ENCODE measurements at places on chromosomes 2 and 18. TPM values are rescaled to one million over a fixed set of nuclear protein-coding genes. Genes with fewer than 3 reads are reported as not detected.

Gene SERPINB12
- total RNA-seq, result not detected

Gene TSHZ1
- 18.6 TPM for total RNA-seq

- no peaks in the 10 kb centered on the region for H3K36me3 ChIP-seq
- no peak overlapping the region for H3K4me3 ChIP-seq
- no peak overlapping the region for H3K27ac ChIP-seq
- H3K4me1 ChIP-seq, result no peaks in the 10 kb centered on the region
- no peak for DNase-seq
- H3K27me3 ChIP-seq, result no peaks in the 10 kb centered on the region
Observed at GRCh38 chr18:69737851-69738250, 209.8 kb downstream of the CD226 start.

Gene HOXD9
- total RNA-seq, result not detected

- H3K27me3 ChIP-seq, result no peaks in the 10 kb centered on the region
- DNase-seq, result no peak
- H3K27ac ChIP-seq, result peak overlapping the region; percentile 21
- H3K4me1 ChIP-seq, result peaks cover 42% of the 10 kb centered on the region
Observed at GRCh38 chr2:234025466-234025865, 25.0 kb upstream of the SPP2 start.

Gene SKA1
- 28.7 TPM for total RNA-seq

Gene GTF2A1L
- not detected for total RNA-seq

- H3K27me3 ChIP-seq, result no peaks in the 10 kb centered on the region
- no peaks in the 10 kb centered on the region for H3K36me3 ChIP-seq
- no peak overlapping the region for H3K4me3 ChIP-seq
- no peaks in the 10 kb centered on the region for H3K4me1 ChIP-seq
- H3K27ac ChIP-seq, result no peak overlapping the region
- no peak for DNase-seq
Observed at GRCh38 chr18:27983780-27984179, 193.2 kb downstream of the CDH2 start.

GRCh38 chr18:44679914-44680272 is 795 bp upstream of the SETBP1 start:
- H3K27ac ChIP-seq, result no peak overlapping the region
- no peak overlapping the region for H3K4me3 ChIP-seq
- no peaks in the 10 kb centered on the region for H3K36me3 ChIP-seq
- no peaks in the 10 kb centered on the region for H3K27me3 ChIP-seq

- H3K4me3 ChIP-seq, result no peak overlapping the region
- DNase-seq, result peak; percentile 41
- H3K27me3 ChIP-seq, result no peaks in the 10 kb centered on the region
- H3K36me3 ChIP-seq, result peaks cover 22% of the 10 kb centered on the region
- no peak overlapping the region for H3K27ac ChIP-seq
Observed at GRCh38 chr2:240573071-240573515, 4.8 kb downstream of the RNPEPL1 start.

- no peaks in the 10 kb centered on the region for H3K4me1 ChIP-seq
- no peak overlapping the region for H3K4me3 ChIP-seq
- no peak for DNase-seq
- no peak overlapping the region for H3K27ac ChIP-seq
- H3K27me3 ChIP-seq, result peaks cover 11% of the 10 kb centered on the region
Observed at GRCh38 chr18:47260120-47260923, 8.9 kb upstream of the SKOR2 start.

Data from CD8-positive, alpha-beta memory T cell (primary cell).